HCEC 1CT (cell line): ENCODE measurements at places on chromosomes 6 and 20.

GRCh38 chr20:25580711-25581110, 4.6 kb downstream of the NINL start:
- peak; percentile 7 for DNase-seq

DNA sequence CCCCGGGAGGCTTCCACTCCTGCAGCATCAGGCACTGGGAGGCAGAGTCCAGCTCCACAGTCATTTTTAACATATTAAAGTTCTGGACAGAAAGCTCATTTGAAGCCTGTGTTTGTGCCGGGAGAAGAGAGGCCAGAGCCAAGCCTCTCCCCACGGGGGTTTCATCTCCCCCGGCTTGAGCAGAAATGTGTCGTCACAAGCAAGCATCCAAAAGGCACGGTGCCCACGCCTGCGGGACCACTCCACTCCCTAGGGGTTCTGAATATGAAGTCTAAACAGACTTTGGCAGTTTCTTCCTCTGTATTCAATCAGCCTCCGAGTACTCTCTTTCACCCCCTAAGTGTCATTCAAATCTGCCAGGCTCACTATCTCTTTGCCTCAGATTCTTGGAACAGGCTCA, 75.3 kb downstream of the STK35 start:
- DNase-seq = no peak

DNA sequence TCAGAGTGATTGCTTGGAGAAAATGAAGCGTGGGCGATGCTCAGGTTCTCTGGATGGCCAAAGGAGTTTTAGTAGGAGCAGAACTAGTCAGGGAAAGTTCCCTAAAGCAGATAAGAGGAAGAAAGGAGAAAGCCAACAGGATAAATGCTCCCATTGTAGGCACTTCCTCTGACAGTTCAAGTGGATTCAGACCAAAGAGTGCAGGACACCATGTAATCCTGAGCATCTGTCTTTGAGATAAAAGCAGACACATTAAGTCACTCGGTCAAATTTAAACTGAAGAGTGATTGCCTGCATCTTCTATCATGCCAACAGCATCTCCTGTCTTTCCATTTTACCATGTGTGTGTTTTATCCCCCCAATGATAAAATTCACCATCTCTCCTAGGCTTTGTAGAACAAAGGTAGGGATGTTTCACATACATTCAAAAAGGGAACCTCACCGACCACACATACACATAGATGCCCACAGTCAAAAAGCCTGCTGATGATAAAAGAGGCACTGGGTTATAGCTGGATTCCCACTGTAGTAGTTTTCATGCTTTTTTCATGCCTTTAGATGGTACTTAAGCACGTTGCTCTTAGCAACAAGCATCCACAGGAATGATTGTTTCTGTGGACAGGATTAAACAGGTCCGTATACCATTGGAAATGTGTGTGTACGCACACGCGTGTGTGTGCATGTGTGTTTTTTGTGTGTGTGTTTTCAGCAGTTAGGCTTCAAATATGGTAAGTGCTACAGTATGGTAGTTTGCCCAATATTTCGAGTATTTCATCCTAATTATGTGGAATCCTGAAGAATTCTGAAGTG, 7.0 kb downstream of the GRIK2 start:
- DNase-seq = peak; percentile 3

GRCh38 chr6:44128020-44128917, 915 bp downstream of the TMEM63B start:
- peak; percentile 36 for DNase-seq

GRCh38 chr20:39399463-39399862, 437.3 kb downstream of the DHX35 start:
- no peak for DNase-seq

- no peak for DNase-seq
Observed at GRCh38 chr6:159121486-159121885, 47.7 kb upstream of the FNDC1 start.

- DNase-seq = no peak
Observed at GRCh38 chr6:28543651-28544610, 18.2 kb downstream of the GPX5 start.

GRCh38 chr20:36062799-36063198, 91.7 kb upstream of the EPB41L1 start:
- peak; percentile 58 for DNase-seq

DNA sequence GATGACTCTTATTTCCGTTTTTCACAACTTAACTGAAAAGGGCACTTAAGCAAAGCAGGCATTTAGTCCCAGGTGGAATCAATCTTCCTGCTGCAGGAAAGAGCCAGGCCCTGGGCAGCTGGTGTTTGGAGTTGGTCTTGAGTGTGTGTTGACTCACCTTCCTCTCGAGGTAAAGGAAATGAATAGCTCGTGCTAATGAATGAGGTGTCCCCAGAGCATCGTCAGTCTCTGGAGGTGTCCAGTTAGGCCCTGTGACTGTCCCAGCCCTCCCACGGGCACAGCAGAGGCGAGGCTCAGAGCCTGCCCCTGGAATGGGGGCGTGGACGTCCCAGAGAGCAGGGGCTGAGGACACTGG, 277.7 kb downstream of the NRN1 start:
- peak; percentile 50 for DNase-seq

- no peak for DNase-seq
Observed at GRCh38 chr6:2731281-2731909, 19.3 kb downstream of the MYLK4 start.

DNA sequence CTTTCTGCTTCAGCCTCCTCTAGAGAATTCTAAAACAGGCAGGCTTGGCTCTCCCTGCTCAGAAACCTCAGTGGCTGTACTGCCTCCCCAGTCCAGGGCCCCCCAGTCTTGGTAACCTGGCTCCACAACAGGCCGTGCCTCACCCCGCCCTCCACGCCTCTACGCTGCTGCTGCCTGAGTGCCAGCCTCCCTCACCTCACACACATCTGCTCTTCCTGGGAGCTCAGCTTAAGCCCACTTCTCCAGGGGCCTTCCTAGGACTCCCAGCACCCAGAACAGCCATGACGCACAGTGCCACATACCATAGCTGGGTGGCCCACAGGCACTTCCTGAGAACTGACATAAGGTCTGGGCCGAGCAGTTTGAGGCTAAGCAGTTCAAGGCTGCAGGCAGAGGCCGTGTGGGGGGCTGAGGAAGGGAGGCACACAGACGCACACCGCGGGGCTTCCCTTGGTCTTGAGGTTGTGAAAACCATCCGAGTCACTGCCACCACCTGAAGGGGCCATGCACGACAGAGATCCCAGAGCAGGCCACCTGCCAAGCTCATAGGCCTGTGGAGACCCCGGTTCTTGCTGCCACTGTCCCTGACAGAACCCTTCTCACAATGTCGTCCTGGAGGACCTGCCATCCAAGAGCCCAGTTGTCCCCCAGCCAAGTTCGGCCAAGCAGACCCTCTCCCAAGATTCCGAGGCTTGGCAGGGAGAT, 42.6 kb downstream of the DSTN start:
- DNase-seq = no peak
